NCI-H2107 (cell line): ENCODE measurements at places on chromosomes 6 and 20.

GRCh38 chr6:4806337-4806725 is 30.1 kb downstream of the CDYL start:
- DNase-seq: no peak

- no peak for DNase-seq
Observed at GRCh38 chr6:69866351-69866769, at the start of gene COL19A1. Gene COL19A1 (plus strand): TSS chr6:69866556. CDS start chr6:69879568, 13,012 bp downstream.

DNA sequence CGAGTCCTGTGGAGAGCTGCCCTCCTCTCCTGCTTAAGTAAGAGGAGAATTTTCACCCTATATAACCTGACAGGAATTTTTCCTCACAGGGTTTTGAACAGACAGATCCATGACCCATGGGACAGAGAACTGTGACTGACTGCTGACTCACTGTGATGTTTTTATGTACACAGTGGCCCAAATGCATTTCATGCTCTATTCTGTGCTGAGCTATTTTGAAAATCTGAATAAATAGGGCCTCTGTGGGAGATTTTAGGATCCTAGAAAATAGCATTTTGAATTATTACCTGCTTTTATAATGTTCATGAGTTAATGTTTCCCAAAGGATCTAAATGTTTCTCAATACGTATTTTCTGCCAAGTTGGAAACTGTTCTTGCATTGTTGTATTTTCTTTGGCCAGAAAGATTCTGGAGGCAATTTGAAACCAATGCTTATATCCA is 577.4 kb downstream of the HTR1B start:
- DNase-seq: no peak

DNA sequence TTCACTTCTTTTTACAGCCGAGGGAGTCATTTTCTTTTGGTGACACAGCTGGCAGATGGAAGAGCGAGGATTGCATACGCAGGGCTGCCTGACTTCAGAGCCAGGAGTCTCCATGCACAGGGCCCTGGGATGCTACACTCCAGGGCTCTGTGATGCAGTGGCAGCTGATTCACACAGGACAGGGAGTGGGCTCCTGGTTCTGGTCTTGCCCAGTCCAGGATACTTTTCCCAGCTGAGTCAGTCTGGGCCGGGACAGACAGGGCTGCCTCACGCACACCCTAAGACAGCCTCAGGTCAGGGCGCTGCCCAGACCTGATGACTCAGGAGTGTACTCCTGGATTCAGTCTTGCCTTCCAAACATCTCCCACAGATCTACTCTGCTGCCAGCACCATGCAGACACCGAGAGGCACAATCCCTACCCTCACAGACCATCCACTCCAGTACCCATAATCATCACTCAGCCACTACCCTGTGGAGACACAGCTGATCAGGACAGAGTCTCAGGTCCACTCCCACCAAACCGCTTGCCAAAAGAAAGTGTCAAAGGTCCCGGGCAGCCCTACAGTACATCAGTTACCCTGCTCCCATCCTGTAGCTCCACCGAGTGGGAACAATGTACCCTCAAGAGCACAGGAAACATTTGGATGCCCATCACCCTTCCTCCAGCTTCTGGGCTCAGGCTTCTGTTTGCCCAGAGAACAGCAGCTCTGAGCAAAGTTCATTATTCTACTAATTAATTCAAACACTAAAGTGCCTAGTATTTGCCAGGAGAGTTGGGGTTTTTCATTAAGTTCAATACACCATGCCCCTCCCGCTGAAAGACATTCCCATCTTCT is 11.5 kb downstream of the SDC4 start:
- no peak for DNase-seq

- no peak for DNase-seq
Observed at GRCh38 chr6:141398949-141399348, 733.8 kb upstream of the GJE1 start.

GRCh38 chr6:4853782-4854511 is 77.7 kb downstream of the CDYL start:
- DNase-seq: peak; percentile 55

DNA sequence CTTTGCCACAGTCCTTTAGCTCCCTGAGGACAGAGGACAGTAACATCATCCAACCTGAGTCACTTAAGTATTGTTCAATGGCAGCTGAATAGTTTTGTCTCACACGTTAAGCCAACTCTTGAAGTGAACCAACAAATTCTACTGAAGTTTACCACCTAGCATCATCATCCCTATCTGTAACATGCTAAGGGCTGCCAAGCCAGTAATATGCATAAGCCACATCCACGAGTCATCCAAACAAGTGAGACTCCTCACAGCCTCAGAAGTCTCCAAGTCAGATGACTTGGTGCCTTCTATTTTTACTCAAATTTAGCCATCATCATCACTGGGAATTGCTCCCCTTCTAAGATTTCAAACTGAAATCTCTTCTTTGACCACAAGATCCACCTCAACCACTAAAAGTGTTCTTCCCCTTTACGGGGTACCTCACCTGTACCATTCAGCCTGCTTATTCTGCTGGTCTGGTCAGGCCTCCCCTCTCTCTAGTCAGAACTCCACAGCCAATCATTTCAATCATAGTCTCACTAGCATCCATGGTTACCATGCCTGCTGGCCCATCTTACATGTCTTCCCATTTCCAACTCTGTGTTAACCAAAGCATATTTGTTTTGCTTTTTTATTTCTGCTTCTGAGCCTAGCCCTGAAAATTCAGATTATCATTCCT is 73.7 kb downstream of the DTNBP1 start:
- DNase-seq: no peak

DNA sequence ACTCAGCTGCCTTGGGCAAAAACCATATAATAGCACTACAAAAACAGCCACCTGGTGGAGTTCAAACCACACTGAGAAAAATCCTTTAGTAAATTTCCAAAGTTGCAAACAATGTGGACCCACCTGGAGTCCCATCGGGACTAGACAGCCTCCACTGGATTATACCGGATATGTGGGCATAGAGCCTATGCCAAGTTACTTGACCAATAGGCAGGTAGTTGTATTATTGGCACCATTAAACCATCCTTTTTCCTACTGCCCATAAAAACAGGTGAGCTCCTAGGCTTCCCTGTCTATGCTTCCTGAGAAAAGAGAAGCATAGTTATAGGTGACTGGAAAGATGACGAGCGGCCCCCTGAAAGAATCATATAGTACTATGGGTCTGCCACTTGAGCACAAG is 51.7 kb upstream of the ADGRF4 start:
- no peak for DNase-seq

DNA sequence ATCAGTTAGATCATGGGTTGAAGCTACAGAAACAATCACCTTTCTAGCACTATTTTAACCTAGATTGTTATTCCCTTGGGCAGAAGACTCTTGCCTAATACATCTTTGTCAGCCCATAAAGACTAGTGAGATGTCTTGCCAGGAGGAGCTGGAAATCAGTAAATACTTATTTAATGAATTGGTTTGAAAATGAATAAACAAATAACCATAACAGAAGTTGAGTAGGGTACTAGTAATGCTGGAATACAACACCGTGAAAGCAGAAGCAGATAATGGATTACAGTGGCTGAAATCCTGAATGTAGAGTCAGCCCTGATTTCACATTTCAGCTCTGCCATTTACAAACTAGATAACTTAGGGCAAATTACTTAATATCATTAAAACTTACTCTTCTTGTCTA is 236.1 kb downstream of the PACRG start:
- DNase-seq: no peak

DNA sequence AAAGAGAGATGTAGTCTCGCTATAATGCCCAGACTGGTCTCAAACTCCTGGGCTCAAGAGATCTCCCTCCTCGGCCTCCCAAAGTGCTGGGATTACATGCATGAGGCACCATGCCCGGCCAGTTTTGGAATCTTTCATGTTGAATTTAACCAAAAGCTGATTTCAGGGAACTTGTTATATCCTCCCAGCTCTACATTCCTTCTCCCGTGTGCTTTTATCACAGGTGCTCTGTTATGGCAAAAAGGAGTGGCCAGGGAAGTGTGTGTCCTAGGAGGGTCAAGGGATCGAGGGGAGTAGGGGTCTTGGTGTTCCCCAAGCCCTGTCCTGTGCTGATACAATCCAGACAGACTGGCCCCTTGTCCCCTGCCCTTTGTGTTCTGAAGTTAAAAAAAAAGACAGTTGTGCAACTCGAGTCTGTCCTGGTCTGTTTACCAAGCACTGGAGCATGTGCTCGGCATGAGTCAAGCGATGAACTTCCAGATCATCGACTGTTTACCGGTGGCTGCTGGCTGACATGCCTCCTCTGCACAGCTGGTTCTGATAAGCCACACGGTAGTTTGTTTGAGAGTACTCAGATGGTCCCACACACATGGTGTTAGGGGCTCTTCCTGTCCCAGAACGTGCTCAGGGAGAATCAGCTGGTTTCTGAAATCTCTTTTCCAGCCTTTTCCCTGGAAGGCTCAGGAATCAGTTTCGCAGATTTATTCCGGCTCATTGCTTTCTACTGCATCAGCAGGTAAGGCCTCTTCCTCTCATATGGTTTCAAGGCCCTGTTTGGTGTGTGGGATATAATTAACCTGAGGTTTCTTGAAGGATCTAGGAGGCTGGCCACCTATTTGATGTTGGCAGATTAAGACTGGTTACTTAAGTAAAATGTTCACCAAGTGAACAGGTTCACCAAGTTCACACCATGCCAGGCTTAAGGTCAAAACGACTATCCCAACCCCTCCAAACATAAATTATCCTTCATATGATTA is 52.6 kb upstream of the NAA20 start:
- no peak for DNase-seq

DNA sequence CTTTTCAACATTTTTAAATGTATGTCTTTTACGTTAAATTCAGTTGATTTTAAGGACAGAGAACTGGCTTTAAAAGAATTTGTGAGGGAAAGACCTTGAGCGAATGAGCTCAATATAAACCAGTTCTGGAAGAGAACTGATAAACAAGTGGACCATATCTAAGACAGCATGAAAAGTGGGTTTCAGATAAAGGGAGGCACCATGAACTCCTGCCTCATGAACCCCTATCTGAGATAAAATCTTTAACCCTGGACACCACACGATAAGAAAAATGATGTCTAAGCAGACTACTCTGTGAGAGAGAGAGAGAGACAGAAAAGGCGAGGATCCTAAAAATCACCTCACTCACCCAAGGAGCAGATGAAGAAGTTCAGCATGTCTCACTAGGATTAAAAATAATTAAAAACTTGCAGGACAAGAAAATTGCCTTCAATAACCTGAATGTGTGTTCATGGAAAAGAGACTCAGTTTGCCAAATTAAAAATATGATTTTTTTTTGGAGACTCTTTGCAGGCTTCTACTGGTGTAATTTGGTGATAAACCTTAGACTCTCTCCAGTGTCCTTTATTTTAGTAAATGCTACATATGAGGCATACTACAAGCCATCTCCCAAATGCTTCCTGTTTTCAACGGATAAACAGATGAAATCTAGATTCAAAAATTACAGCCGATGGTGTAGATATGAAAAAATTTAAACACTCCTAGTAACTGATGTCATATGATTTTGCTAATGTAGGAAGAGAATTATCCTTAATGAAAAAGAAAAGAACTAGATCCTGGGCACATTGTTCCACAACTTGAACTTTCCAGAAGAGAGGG is 299.5 kb downstream of the ADGB start:
- DNase-seq: no peak

- no peak for DNase-seq
Observed at GRCh38 chr6:162058281-162058875, 669.2 kb downstream of the PRKN start.

DNA sequence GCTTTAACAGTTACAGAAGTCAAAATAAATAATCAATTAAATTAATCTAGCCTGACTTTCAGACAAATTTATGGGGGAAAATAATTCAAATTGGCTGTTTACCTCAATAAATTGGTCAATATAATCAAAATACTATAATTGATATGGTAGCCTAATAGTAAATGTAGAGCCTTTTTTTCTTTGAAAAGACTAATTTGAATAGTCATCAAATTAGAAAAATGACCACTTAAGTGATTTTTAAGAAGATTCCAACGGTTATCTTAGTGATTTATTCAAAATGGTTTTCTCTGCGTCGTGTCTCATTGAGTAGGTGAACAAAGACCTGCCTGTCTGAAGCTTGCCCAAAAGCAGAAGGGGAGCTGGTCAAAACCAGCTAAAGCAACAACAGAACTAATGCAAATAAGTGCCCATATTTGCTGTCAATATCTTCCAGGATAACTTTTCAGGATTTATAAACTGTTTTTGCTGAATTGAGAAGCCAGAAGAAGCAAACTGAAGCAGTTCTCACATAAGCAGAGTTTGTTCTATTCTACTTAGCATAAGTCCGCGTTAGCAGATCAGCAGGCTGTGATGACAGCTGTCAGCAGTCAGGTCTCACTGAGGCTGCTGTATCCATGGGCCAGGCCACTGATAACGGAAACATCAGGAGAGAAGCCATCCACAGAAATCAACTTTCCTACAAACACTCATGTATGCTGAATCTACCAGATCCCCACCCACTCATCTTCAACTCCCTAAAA is 7.0 kb downstream of the RCAN2 start:
- DNase-seq: no peak

DNA sequence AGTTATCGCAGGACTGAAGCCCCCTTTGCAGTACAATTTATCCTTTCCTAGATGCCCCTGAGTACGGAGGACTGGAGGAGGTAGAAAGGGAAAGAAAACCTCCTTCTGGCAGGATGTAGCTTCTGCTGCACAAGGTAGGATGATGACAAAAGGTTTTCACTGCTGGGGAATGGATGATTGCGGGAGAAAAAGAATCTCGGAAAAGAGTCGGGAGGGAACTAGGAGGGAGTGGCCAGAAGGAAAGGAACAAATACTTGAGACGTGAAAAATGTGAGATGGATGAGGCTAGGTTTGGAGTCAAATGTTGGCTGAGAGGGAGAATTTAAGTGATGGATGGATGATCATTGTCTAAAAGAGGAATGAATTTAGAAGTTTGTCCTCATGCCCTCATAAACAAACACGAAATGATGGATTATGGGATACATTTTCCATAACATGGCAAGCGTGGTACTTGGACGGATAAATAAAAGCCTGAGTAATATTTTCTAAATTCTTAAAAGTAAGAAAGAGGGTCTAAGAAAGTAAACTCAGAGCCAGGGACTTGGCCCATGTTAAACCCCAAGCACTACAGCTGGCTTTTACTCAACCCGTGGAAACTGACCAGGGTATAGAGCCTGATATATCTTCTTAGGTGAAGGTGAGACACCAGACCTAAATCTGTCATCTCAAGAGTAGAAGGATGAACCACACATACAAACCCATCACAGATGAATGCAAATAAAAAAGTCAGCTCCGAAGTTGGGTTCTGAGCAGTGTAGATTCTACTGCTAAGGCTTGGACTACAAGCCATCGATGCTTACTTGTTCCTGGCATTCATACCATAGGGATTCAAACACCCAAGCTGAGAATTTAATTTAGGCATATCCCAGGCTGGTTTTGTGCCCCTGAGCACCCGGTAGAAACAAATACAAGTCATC is 72.4 kb downstream of the HFE start:
- DNase-seq: no peak

- DNase-seq: no peak
Observed at GRCh38 chr6:87182321-87182720, 27.0 kb downstream of the ZNF292 start.

DNA sequence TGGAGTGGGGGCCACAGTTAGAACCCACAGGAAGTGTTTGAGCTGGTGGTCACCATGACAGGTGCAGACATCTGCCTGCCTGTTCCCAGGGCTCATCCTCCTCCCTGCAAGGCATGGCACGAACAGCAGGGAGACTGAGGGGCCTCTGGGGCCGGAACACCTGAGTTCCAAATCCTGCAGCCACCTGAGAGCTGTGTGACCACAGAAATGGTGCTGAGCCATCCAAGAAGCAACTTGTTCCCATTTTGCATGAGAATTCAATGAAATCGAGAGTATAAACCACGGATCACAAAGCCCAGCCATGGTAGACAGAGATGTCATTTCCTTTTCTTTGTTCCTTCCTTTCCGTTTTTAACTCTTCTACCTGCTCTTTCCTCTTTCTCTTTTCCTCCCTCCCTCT is 268.6 kb downstream of the FOXA2 start:
- DNase-seq: no peak

GRCh38 chr6:125714441-125715090 is 34.9 kb upstream of the HEY2 start:
- no peak for DNase-seq
